ENCODE measurements at places on chromosomes 11 and 22. TPM values are rescaled to one million over a fixed set of nuclear protein-coding genes. Genes with fewer than 3 reads are reported as not detected.

Gene OR4X2
- total RNA-seq = not detected

DNA sequence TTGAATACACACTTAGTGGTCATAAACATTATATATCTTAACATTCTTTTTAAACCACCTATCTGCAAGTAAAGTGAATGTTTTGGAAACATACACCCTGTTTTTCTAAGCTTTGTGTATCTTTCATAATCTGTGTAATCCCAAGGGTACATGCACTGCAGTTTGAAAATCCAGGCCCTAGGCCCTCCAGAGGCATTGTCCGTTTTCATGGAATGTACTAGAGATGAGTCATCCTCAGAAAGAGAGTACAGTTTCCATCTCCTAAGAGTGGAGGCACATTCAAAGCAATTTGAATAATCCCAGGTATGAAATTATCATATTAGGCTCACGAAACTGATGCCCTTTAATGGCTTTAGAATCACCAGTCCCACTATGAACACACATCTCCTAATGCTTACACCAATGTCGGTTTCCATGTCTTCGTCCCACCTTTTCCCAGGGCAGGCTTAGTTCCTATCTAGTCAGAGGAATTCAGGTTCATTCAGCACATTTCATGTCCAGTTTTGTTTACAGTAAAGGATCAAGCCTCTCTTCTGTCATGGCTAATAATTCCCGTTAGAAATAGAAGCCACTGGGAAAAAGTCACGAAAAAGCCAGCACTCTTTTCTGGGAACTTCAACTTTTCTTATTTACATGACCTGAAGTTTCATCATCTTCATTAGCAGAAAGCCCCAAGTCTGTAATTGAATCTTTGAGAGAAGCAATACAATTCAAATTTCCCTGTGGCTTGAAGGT is 39.5 kb upstream of the CD44 start:
- DNase-seq = no peak

DNA sequence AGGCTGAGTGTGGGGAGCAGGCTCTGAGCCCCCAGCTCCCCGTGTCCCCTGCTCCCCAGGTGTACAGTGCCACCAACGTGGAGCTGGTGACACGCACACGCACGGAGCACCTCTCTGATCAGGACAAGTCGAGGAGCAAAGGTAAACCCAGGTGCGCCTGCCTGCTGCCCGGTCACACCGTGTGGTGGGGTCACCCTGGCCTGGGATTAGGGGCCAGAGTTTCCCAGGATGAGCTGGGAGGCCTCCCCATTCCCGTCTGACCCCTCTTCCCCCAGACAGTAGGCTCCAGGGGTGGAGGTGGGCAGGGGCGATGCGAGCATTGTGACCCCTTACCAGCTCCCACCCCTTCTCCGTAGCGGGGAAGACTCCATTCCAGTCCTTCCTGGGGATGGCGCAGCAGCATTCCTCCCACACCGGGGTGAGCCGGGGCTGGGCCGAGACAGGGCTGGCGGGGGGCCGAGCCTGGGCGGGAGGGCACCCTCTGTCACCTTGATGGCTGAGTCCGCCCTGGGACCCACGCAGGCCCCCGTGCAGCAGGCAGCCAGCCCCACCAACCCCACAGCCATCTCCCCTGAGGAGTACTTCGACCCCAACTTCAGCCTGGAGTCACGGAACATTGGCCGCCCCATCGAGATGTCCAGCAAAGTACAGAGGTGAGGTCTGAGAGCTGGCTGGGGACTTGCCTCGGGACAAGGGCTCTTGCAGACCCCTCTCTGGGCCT is 3.7 kb upstream of the SSH3 start:
- DNase-seq = peak; percentile 48

Gene CLCF1
- total RNA-seq = not detected

GRCh38 chr11:43955381-43956118 is 13.1 kb downstream of the C11orf96 start:
- DNase-seq = no peak

Gene RANGAP1
- 137 TPM for total RNA-seq

Data from activated naive CD4-positive, alpha-beta T cell treated with anti-CD3 and anti-CD28 coated beads, Interleukin-2, amount 50 U/mL, for 72 hours (primary cell).